ENCODE measurements at places on chromosomes 7 and 10.
A peak's percentile ranks its signal among the peaks of the same experiment; 100 is the strongest.

- DNase-seq, result no peak
These were observed 890 bp downstream of the ZFYVE27 start for GRCh38 chr10:97737770-97738265.

GRCh38 chr7:44484482-44485313 lies 5.8 kb downstream of the NUDCD3 start:
- DNase-seq, result no peak

DNA sequence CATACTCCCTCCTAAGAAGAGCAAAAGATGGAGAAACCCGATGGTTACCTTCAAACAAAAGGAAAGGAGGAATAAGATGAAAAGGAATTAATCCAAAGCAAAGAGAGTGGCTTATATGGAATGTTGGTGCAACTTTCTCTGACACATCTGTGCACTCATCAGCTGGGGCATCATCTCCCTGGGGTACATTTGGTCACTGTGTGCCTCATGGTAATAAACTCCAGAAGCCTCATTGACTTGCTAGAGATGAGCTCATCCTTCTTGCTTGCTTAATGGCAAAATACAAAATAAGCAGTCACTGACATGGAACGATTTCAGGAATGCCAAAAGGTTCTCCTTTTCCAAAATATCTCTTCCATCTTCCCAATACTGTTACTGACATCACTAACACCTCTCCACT lies 22.5 kb downstream of the CAV1 start:
- no peak for DNase-seq

DNA sequence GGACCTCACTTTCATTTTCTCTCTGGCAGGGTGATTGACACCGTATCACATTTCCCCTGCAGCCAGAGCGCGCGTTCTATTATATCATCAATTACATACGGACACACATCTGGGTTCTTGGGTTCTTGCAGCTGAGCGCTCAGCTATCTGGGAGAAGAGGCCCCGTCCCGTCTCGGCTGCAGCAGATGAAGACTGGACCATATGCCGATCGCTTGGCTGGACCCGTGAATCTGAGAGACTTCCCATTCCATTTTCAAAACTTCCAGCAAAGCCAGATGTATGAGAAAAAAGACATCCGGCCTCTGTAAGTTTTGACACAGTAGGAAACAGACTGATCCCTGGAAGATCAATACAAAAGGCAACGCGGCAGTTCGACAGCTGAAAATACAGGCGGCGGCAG lies 99.8 kb downstream of the JCAD start:
- no peak for DNase-seq

DNA sequence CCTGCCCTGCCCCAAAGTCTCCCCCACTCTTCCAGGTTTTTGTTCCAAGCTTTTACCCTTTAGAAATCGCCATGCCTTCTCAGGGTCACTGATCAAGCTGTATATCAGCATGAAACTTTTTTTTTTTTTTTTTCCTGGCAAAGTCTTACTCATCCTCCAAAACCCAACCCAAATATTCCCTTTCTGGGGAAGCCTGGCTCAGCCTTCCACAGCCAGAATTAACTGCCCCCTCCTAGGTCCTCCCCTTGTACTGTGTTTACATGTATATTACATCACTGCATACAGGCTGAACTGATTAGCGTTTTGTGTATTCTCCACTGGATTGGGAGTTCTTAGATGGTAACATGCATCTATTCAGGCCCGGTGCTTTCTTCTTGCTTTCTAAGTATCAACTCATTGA lies 4.6 kb upstream of the NOBOX start:
- DNase-seq, result no peak

DNA sequence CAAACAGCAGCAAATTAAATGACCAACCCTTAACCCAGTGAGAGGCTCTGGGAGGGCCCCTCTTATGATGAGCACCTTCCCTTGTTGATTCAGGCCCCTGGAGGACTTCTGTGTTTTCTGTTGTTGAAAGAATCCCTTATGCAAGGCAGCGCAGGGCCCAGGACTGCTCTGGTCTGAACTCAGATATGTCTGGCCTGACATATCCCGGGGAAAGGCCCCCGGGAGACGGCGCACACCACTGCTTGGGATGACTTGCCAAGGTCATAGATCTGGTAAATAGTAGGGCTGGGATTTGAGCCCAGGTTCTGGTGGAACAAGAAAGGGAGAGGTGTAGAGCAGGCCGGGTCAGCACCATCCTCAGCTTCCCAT lies 124.0 kb downstream of the AOAH start:
- no peak for DNase-seq

- DNase-seq, result peak; percentile 21
These were observed 1247.8 kb downstream of the GATA3 start for GRCh38 chr10:9302140-9302746.

- DNase-seq, result no peak
These were observed 66.7 kb downstream of the EMX2 start for GRCh38 chr10:117609095-117609795.

- peak; percentile 50 for DNase-seq
These were observed at the start of gene DENND11 for GRCh38 chr7:141702047-141702567. Gene DENND11, minus strand, starts transcription at chr7:141702166. Its CDS starts 13 bp downstream, at chr7:141702153.

DNA sequence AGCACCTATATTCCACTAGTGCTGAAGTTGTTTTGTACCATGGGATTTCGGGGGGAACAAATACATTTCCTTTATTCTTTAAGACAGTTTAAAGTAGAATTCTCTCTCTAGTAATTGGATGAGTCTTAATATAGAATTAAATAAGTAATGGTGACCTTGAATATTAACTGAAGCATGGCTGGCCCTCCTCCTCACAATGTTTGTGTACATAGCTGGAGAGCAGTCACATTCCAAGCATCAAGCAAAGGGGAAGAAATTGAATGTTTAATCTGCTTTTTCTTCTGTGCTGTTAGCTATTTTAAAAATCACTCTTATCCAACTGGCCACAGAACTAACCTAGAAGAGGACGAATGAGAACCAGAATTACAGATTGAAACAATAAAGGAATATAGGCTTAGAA lies 906.9 kb downstream of the CCSER2 start:
- no peak for DNase-seq

DNA sequence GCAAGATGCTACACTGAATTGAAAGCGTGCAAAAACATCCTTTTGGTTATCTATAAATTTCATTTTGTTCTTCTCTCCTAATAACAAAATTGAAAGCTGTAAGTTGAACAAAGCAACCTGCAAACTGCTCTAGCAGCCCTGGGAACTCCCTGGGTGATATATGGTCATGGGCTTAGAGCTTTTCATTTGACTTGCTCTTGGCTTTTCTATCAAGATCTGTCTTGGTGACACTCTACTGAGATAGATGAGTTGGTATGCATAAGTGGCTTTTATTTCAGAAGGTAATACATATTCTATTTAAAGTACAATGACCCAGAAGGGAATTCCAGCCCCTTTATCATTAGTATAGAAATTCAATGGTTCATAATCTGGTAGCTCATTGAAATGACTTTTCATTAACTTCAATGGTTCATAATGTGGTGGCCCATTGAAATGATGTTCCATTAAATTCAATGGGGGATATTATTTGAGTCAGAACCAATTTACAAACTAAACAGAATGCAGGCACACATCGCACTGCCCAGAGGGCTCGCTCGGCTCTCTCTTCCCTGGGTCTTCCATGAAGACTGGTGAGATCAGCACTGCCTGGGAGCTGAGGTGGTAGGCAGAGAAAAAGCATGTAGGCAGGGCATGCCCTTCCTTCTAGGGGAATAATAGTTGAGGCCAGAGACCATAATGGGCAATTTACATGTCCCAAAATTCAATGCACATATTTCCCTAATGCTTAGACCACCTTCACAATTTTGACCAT lies 10.1 kb upstream of the KCNMA1 start:
- DNase-seq, result no peak

- peak; percentile 43 for DNase-seq
These were observed 521 bp downstream of the LIMK1 start for GRCh38 chr7:74083928-74084721.

GRCh38 chr7:33711231-33712019 lies 193.9 kb upstream of the BMPER start:
- DNase-seq, result no peak

- no peak for DNase-seq
These were observed 10.8 kb upstream of the SEMA3C start for GRCh38 chr7:80929619-80930018.

DNA sequence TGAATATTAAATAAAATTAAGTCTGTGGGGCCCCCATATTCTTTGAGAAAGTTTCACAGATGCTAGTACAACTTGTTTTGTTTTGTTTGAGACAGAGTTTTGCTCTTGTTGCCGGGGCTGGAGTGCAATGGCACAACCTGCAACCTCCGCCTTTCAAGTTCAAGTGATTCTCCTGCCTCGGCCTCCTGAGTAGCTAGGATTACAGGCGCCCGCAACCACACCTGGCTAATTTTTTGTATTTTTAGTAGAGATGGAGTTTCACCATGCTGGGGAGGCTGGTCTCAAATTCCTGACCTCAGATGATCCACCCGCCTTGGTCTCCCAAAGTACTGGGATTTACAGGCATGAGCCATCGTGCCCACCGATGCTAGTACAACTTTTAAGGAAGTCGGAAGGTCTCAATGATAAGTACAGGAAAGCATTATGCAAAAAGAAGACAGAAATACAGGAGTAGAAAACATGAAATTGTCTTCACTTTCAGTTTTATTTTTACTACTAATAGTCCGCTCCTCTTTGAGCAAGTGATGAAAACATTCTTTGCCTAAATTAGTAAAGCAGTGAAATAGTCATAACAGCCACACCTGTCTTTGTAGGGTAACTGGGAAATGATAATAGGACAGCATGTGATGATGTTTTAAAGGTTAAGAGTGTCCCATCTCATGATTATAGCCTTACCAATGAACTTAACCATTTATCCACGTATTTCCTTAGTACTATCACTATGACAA lies 147.5 kb downstream of the SEMA3D start:
- no peak for DNase-seq

DNA sequence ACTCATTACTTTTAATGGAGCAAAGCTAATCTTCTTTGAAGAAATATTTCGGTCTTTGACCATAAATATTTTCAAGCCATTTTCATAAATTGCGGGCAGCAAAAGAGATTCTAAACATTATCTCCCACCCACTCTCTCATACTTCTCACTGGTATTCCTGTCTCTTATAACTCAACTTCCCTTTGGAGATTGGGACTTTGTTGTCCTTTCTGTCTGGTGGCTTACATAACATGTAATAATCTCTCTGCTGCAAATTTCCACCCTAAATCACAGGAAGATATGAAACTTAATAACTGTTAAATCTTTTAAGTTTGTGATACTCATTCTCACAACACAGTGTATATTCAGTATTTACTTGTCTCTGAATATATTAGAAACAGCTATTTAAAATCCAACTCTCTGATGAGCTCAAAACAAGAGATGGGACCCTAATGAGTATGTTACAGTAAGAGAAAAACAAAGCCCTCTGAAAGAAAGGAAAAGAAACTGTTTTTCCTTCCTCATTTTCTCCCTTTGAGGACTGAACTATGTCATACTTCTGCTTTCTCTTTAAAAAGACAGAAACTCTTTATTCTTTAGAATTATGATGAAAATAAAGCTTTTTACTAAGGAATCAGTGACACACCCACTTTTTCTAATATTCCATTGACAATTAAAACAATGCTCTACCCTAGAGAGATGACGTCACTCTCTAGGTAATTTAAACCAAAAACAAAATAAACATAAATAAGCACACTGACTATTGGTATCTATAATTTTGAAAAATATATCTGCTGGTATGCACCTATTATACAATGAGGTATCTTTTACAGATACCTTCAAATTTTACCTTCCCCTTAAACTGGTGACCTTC lies 14.7 kb downstream of the CALCR start:
- DNase-seq, result no peak

DNA sequence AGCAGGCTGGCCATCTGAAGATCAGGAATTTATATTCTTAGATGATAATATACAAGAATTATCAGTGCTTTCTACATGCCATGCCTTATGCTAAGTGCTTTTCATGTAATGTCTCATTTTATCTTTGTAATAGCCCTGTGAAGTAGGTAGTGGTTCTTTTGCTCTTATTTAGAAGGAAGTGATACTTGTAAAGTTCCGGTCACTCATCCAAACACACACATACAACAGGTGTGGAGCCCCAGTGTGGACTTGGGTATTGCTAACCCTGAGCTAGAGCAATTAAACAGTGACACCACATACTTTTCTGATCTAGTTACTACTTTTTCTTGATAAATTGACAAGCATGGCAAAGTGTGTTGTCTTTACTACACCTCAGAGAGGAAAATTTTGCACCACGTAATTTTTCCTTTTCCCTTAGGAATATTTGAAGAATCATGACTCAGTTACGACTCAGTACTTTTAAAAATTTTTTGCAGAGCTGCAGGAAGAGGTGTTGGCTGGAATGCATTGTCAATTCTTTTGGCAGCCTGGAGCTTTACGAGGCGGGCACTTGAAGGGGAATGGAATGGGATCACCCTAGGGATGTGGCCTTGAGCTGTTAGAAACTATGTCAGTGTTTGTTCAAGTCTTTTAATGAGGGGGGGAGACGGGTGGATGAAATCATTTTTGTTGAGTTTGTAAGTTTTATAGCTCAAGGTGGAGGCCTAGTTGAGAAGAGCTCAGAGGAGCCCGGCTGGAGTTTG lies 212.5 kb upstream of the CELF2 start:
- DNase-seq, result no peak

DNA sequence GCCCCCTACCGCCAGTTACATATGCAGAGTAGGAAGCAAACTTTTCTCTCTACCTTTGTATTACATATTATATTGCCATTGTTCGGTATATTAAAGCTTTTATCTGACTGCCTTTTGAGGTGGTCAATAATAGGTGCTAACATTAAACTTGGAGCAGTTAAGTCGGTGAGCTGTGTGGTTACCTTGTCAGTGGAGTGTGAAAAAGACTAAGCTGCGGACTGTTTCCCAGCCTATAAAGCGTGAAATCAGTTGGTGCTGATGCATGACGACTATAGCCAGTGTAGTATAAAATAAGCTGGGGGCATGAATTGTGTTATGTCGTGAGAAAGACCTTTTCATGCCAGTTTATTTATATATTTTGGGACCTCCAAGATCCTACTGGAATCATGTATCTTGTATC lies 33.7 kb downstream of the R3HCC1L start:
- DNase-seq, result no peak

DNA sequence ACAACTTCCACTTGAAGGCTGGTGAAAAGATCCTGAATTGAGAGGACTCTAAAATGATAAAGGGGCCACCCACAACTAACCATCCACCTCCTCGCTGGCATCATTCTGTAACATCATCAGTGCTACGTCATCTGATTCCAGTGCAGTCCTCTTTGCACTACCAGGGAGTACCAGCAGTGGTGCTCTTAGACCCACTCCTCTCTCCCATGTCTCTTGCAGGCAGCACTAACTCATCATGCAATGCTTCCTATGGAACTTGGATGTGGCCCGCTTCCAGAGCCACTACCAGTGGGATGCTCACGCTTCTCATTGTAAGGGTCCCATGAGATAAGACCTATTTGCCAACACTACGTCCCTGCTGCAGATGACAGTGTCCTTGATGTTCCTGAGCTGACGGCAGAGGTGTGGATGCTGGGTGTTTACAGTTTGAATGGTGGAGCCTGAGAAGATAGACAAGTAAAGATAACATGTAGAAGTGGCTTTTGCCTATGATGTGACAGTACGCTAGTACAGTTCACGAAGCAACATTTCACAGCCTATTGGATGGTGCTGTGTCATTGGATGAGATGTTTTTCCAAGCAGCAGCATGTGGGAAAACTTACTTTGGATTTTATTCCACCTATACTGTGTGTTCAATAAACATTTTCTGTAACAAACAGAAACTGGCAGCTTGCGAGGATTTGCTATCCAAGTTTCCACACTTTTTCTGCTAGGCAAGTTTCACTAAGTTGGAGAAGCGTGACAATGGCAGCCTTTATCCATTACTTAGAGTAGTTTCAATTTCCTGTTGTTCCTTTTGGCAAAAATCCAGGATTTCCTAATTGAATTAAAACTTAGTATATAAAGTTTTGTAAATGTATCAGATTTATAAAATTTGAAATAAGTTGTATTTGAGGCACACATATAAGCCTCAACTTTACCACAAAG lies 35.8 kb upstream of the COBL start:
- DNase-seq, result no peak

- DNase-seq, result no peak
These were observed 207.9 kb downstream of the CACNA2D1 start for GRCh38 chr7:82235713-82236112.
